ENCODE measurements at places on chromosomes 11 and 22.

GRCh38 chr11:15072551-15073143, 746 bp upstream of the CALCB start:
- no peak for DNase-seq

DNA sequence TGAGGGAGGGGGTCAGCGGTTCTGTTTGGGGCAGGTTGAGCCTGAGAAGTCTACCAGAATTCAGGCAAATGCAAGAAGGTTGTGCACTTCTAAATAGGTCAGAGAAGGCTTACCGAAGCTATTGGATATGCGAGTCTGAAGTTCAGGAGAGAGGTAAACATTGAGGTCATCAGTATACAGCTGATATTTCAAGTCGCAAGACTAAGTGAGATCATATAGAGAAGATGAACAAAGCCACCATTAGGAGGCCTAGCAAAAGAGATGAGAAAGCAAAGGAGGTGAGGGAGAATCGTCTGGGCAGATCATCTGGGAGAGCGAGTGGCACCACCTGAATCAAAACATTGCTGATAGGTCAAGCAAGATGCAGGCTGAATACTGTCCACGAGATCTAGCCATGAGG, 430.6 kb downstream of the BUD13 start:
- DNase-seq = no peak

DNA sequence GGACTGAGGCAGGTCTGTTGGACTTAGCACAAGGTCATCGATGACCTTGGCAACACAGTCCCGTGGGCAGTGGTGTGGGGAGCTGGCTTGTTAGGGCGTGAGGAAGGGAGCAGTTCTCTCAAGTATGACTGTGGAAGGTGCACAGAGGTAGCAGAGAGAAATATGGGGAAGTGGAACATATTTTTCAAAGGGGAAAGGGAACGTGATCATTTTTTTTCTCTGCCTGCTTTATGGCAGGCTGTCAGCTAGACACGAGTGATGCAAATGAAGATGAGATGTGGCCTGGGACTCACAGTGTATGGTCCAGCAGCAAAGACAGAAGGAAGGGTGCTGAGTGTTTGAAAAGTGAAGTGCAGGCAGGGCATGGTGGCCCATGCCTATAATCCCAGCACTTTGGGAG, 30.6 kb downstream of the ADAMTS8 start:
- no peak for DNase-seq

DNA sequence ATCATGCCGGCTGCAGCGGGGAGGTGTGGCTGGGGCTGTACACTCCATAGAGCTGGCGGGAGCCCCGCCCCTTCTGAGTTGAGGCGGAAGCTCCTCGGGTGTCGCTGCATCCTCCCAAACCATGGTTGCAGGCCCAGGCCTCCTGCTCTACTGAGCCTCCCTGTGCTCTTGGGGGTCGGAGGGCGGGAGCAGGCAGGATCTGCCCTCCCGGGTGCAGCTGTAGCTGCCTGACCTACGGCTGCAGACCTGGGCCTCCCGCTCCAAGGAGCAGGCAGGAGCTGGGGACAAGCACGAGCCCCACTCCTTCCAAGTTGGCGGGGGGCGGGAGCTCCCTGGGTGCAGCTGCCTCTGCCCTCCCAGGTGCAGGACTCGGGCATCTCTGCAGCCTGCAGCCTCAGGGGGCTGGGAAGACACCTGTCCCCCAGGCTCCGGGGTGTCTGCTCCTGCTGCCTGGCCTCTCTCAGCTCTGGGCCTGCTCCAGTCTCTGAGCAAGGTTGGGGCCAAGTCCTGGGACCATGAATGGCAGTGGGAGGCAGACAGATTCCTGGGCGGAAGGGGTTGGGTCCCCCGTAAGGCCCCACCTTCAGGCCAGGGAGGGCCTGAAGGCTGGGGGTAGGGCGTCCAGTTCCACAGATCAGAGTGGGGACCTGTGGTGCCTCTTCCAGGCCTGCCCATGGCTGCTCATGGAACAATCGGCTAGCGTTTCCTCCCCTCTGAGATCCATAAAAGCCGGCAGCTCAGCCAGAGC, 46.4 kb upstream of the SC5D start:
- DNase-seq = no peak

- DNase-seq = no peak
Observed at GRCh38 chr11:65316227-65317024, 1.8 kb downstream of the CDC42EP2 start.

DNA sequence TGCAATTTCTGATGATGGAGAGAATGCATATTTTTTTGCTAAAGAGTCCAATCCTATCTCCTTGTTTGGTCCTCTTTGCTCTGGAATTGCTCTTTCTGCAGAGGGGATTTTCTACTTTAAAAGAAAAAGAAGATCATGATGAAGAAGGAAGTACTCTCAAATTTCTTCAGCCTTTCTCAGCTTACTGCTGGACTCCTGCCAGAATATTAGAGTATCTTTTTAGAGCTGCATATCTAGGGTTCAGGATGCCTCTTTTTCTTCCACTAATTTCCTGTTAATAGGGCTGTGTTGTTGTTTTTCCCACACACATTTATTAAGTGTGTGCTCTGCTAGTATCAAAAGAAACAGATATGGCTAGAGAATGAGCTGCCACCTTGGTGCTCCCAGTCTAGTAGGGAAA, 18.2 kb downstream of the UBASH3B start:
- no peak for DNase-seq

GRCh38 chr11:125157118-125157733, 7.3 kb upstream of the PKNOX2 start:
- DNase-seq = no peak

- no peak for DNase-seq
Observed at GRCh38 chr11:108939135-108939534, 274.3 kb downstream of the DDX10 start.

Data from activated T-cell treated with anti-CD3 and anti-CD28 coated beads for 1 hour (primary cell).